ENCODE measurements at places on chromosomes 1 and 21.
A peak's percentile ranks its signal among the peaks of the same experiment; 100 is the strongest.

DNA sequence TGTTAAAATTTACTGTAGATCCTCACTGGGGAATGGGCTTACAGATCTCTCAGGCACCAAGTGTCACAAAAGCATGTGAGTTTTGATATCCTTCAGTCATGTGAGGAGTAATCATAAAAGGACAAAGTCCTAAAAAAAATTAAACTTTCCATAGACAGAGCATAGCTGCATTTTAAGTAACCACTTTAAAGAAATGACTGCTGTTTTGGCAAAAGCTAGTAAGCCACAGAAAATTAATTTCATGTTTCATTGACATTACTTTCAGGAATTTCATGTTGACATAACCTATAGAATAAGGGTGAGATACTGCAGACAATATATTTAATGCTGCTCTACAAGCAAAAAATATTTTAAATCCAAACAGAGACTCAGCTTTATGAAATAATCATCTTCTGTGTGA, 156.3 kb downstream of the LYPLAL1 start:
- no peak for DNase-seq

DNA sequence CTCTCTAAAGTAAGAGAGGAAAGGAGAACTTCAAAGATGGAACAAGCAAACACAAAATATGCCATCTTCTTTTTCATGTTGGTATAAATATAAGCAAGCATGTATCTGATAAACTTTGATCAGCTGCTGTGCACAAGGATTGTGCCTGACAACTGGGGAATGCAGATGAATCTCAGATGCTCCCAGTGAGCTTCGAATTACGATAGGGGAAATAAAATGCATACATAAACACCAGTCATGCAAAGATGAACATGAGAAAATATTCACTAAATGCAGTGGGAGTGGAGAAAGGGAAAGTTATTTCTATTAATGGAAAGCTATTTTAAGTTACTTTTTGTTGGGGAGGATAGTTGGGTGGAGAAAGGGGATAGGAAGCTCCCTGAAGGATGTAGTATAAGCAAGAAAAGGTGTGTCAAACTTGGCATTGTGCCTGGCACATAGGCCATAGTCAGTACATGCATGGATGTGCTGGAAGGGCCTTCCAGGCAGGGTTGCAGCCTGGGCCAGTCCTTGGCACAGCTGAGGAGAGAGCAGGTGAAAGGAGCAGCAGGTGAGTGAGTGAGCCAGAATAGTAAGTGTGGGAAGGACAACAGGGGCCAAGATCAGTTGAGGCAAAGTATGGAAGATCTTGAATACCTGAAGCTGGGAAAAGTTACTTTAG, 57.8 kb upstream of the PGD start:
- no peak for DNase-seq

GRCh38 chr1:172944931-172945330, 105.8 kb downstream of the TNFSF18 start:
- no peak for DNase-seq

- DNase-seq: no peak
These were observed 1466.9 kb downstream of the KCNT2 start for GRCh38 chr1:195141294-195141693.

DNA sequence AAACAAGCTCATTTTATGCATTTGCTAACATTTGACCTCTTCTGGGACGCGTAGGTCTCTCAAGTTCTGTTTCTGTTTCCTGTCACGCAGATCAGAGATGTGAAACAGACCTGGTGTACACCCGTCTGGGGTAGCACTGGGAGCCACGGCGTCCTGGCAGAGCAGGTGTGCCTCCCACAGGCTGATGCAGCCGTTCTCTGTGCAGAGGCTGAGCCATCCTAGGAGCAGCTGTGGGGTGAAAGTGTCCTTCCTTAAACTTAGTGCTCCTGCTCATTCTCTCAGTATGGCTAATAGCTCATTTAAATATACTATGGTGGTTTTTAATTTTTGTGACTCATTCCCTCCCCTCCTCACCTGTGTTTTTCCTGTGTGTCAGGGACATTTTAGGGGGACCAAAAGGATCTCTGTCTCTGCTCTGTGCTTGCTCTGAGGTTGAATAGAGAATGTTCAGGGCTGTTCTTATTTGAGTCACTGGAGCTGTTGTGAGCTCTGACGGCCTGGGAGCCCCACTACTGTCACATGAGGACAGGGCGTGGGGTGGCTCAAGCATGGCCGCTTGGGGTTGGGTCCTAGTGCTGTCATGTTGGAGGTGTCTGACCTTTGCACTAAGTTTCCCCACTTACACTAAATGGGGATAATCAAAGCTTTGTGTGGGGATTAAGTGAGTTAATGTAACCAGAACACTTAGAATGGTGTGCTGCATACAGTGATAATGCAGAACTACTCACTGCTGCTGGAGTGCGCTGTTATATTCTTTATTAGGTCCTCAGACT, 43.0 kb downstream of the GALNT2 start:
- DNase-seq: no peak

GRCh38 chr1:219434285-219434922, 178.5 kb downstream of the ZC3H11B start:
- no peak for DNase-seq

- peak; percentile 36 for DNase-seq
These were observed 951 bp downstream of the GGPS1 start for GRCh38 chr1:235329139-235329902.

GRCh38 chr1:225842788-225843425, 33.0 kb downstream of the EPHX1 start:
- DNase-seq: no peak

DNA sequence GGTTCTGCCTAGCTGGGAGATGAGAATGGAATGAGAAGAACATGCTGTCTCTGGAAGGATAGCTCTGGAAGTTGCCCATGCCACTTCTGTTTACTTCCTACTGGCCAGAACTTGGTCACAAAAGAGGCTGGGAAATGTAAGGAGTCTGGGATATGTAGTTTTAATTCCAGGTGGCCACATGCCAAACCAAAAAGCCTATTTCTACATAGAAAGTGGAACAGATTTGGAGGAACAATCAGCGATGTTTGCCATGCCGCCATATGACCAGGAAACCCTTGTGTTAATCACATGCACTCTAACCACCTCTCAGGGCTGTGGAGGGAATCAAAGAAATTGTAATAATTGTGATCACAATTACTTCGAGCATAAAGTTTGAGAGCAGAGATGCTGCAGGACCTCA, 10.0 kb upstream of the OLIG2 start:
- no peak for DNase-seq

- DNase-seq: peak; percentile 80
These were observed 347.4 kb upstream of the PTBP2 start for GRCh38 chr1:96374076-96374762.

GRCh38 chr1:115838431-115839028, 2.4 kb downstream of the NHLH2 start:
- DNase-seq: no peak

All from RPMI7951 (cell line).